ENCODE measurements at places on chromosomes 16 and 17.

DNA sequence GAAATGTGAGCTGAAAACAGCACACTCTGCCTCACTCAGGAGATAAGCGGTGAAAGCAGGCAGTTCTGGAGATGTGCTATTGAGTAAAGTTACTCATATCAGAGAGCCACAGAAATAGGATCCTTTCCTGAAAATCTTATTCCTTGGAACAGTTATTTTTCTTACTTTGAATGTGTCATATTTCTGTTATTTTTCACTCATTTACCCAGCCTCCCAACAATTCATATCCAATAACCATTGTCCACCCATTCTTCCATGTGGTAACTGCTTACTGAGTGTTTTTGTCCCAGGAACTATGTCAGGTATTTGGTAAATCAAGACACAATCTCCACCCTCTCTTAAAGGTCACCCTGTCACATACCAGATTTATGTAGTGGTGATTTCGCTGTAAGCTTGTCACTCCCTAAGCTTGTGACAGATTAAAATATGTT is 144.9 kb downstream of the PARN start:
- no peak for DNase-seq

DNA sequence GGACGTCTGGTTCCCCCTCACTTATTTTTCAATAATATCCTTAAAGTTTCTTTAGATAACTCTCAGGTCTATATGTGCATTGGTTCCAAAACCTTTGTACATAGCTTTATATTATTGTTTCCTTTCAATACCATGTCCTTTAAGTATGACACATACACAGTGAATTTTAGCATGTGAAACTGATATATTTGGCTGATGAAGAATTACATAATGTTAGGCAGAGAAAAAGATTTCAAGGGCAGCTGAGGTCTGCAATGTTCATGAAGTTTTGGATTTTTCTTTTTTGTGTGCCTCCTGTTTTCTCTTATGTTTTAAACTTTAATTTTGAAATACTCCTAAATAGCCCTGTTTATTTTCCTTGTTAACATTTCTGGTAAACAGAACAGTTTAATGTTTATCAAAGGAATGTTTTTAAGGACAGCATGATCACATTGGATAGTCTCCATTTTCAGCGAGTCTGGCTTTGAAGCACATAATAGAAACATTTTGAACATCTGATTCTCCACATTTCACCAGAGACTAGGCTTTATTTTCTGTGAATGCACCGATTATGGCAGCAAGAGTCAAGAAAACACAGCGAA is 32.9 kb upstream of the FBXO47 start:
- no peak for DNase-seq

DNA sequence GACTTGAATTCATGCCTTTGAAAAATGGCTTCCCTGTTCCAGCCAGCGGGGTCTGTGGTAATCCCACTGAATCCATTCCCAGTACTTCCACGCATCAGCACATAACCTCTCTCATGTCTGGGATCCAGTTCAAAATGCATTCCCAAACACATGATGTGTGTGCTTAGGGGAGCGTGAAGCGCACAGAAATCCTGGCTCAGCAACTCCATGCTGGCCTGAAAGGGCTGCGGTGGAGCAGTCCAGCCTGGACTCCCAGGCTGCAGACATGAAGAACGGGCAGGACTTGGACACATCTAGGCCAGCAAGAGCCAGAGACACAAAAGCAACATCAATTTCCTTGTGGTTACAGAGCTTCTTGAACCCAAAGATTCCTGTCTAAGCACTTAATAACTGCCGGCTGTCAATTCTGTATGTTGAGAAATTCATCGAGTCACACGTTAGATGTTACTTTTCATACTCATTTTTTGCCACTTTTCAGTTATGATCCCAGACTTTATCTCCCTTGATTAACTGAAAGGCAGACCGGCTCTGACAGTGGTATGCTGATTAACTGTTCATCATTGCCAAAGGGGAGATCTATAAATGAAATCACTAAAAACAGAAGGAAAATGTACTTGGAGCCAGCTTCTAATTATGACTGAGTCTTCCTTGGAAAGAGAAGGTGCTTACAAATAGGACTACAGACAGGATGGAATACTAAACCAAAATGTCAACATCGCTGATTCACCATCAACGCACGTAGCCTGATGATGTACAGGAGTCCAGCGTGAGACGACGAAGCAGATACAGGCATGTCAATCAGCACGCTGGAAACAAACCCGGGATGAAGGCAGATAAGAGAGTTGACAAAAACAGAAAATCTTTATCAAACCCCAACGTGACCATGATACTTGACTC is 23.0 kb downstream of the NSMCE1 start:
- no peak for DNase-seq

DNA sequence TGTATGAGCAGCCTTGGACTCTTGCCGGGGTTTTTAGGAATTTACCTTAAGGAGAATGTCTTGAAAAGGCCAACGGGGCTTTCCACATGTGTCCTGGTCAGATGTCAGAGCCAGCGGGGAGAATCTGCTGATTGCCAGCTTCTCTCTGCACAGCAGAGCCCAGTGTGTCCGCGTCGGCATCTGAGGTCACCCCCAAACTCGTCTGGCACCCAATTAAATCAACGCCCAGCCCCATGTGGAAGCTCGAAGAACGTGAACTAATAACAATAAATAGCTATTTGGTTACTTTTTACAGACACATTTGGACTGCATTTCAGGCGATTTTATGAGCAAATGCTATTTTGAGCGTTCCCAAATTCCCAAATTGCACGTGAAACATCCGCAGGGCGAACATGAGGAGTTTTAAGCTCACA is 303.5 kb downstream of the FOXL1 start:
- no peak for DNase-seq

DNA sequence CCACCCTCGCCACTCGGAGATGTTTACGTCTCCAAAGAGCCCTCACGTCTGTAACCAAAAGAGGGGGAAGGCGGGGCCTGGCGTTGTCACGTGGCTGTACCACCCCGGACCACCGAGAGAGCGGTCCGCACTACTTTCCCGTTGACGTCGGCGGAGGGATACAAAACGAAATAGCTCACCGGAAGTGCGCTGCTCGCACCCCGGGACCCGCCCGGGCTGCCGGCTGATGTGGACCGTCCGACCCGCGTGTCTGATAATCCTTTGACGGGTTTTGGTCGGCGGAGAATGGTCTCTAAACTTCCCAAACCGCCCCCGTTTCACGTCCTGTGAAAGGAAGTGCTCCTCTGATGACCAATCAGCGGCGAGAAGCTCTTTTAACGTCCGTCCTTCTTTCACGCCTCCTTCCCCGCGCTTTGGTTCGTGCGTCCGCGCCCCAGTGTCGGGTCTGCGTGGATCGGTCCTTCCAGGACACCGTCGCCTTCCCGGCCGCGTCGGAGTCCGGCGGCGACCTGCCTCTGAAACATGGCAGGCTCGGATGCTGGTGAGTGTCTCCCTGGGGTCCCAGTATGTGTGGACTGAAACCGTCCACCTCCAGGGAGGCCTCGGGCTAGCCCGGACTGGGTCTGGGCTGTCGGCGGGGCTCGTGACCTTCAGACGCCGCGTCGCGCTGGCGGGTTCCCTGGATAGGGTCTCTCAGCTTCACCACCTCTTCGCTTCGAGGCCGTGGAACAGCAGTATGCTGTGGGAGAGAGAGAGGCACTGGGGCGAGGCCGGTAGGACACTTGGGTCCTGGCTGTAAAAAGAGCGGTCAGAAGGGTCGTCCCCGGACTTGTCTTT is at the start of gene CEP95:
Gene CEP95 (plus strand): TSS at position 402 of the 837 bp plus-strand sequence. CDS start 121 bp downstream, at position 523.
- peak; percentile 98 for DNase-seq

- DNase-seq = no peak
These were observed 18.0 kb upstream of the TCF25 start for GRCh38 chr16:89855301-89855945.

GRCh38 chr17:15456496-15456895 is 10.9 kb downstream of the CDRT4 start:
- no peak for DNase-seq

GRCh38 chr16:11128211-11129141 is 127.5 kb downstream of the SOCS1 start:
- no peak for DNase-seq

DNA sequence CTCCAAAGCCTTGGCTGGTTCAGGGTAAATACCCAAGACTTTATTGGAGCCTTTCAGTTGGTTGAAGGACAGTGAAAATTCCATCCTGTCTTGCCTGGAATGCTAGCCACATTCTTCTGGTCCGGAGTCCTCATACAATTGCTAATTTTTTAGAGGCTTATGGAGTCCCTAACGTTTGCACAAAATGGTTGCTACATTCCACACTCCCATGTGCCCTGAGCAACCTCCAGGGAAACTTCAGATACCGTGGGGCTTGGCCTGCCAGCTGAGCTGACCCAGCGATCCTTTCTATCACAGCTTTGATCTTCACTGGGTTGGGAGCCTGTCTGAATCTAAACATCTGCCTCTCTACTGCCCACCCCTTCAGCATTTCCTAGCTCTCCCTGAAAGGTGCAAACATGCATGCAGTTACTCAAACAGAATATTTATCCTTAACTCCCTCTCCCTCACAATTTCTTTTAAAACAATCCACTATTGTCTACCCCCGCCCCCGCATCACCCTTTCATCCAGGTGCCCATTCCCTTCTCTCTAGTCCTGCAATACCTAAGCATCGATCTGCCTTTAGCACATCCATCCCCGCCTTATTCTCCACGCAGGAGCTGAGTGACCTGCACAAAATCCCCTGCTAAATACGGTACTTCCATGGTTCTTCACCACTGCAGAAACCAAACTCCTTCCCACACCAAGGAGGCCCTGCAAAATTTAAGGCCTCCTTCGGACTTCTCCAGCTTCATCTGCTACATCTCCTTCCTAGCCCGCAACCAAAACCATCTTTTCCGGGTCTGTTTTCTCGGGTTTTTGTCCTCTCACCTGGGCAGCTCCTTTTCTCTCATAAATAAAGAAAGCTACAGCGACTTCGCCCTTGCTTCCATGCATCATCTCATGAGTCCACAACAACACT is 810 bp upstream of the GAN start:
- no peak for DNase-seq

- DNase-seq = no peak
These were observed 241.3 kb upstream of the ZFHX3 start for GRCh38 chr16:73289232-73289631.

- DNase-seq = no peak
These were observed 21.1 kb upstream of the DBNDD1 start for GRCh38 chr16:90040152-90041023.

- DNase-seq = no peak
These were observed 12.3 kb downstream of the MEIOB start for GRCh38 chr16:1859650-1860049.

All from NCI-H2171 (cell line).